Neural crest cell (in vitro differentiated cells): ENCODE measurements at places on chromosomes 11 and 22.

GRCh38 chr22:46557736-46558480 is 20.5 kb upstream of the CELSR1 start:
- no peaks in the 10 kb centered on the region for H3K4me1 ChIP-seq
- H3K27ac ChIP-seq, result no peak overlapping the region
- no peak for DNase-seq
- H3K36me3 ChIP-seq, result no peaks in the 10 kb centered on the region

- H3K27me3 ChIP-seq, result peaks cover 14% of the 10 kb centered on the region
- no peaks in the 10 kb centered on the region for H3K36me3 ChIP-seq
- DNase-seq, result no peak
- H3K27ac ChIP-seq, result peak overlapping the region; percentile 61
- H3K4me1 ChIP-seq, result peaks cover 23% of the 10 kb centered on the region
Measured at GRCh38 chr22:29201782-29202181, 3.9 kb upstream of the EMID1 start.

GRCh38 chr11:88603091-88603867 is 265.7 kb upstream of the CTSC start:
- DNase-seq, result no peak
- no peak overlapping the region for H3K27ac ChIP-seq
- H3K4me3 ChIP-seq, result no peak overlapping the region
- H3K4me1 ChIP-seq, result no peaks in the 10 kb centered on the region

DNA sequence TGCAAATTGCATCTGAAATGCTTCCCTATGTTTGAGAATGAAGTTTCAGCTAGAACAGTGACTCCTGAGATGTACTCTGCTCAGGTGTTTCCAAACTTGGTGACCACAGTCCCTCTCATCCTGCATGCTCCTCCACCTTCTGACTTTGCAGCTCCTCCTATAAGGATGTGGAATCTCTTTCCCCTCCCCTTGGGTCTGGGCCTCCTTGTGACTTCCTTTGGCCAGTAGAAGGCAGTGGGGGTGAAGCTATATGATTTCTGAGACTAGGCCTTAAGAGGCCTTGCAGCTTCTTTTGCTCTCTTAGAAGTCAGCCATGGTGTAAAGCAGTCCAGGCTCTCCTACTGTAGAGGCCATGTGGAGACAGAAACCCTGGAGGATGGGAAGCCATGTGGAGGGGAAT is 50.7 kb downstream of the CSF2RB start:
- no peak for DNase-seq
- H3K36me3 ChIP-seq, result no peaks in the 10 kb centered on the region
- H3K27me3 ChIP-seq, result peaks cover 36% of the 10 kb centered on the region
- no peak overlapping the region for H3K27ac ChIP-seq
- H3K4me1 ChIP-seq, result no peaks in the 10 kb centered on the region
- H3K4me3 ChIP-seq, result no peak overlapping the region

GRCh38 chr22:48228468-48228867 is 1466.0 kb downstream of the TBC1D22A start:
- no peaks in the 10 kb centered on the region for H3K4me1 ChIP-seq
- peaks cover 2% of the 10 kb centered on the region for H3K27me3 ChIP-seq
- no peak for DNase-seq
- H3K36me3 ChIP-seq, result peaks cover 4% of the 10 kb centered on the region

DNA sequence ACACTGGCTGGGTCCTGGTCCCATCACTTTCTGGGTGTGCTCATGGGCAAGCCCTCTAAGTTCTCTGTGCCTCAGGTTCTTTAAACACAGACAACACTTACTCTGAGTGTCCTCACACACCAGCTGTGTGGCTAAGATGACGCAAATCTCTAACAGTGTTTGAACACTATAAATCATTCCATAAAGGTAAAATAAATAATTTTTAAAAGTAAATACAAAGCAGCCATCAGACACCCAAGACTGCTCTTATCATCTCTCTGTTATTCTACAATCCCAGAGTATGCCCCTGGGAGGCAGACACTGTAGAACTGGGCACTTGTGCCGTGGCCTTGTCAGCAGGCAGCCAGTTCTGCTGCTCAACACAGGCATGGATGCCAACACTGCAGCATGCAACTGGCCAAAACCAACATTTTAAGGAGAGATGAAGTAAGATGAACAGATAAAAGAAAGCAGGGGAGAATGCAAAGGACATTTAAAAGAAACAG is 56.8 kb downstream of the RPL27A start:
- no peaks in the 10 kb centered on the region for H3K4me1 ChIP-seq
- H3K36me3 ChIP-seq, result peaks cover 2% of the 10 kb centered on the region
- no peaks in the 10 kb centered on the region for H3K27me3 ChIP-seq
- DNase-seq, result no peak

DNA sequence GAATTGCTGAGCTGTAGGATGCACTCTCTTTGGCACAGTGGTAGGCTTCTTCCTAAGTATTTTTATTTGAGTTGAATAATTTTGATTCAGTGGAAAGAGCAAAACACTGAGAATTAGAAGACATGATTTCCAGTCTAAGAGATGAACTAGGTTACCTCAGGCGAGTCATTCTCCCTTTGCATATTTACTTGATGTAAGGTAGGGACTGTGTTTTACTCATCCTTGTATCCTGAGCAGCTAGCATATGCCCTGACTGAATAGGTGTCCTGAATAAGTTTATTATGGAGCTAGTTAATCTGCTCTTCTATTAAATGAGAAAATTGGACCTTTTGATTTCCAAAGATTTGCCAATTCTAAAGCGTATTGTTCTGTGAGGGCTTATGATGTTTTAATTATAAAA is 50.7 kb downstream of the STIM1 start:
- no peaks in the 10 kb centered on the region for H3K27me3 ChIP-seq
- H3K36me3 ChIP-seq, result no peaks in the 10 kb centered on the region
- peaks cover 28% of the 10 kb centered on the region for H3K4me1 ChIP-seq
- no peak for DNase-seq
- no peak overlapping the region for H3K27ac ChIP-seq

DNA sequence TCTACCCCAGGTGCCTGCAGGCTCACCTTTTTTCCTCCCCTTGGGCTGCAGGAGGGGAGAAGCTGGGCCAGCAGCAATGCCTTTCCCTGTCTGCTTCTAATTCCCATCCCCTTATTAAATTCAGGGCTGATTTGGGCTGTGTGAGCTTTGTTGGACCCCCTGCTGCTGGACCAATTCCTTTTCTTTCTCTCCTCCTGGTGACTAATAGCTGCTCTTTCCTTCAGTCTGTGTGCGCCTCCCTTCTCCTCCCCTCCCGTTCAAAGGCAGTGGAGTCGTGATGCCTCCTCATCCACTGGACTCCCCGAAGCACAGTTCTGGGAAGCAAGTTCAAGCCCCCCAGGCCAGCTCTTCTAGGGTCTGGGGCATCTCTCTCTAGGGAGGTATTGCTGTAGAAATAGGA is 567.9 kb upstream of the CADM1 start:
- peaks cover 2% of the 10 kb centered on the region for H3K4me1 ChIP-seq
- H3K4me3 ChIP-seq, result no peak overlapping the region
- H3K27ac ChIP-seq, result no peak overlapping the region
- H3K36me3 ChIP-seq, result no peaks in the 10 kb centered on the region
- DNase-seq, result no peak
- H3K27me3 ChIP-seq, result peaks cover 10% of the 10 kb centered on the region

DNA sequence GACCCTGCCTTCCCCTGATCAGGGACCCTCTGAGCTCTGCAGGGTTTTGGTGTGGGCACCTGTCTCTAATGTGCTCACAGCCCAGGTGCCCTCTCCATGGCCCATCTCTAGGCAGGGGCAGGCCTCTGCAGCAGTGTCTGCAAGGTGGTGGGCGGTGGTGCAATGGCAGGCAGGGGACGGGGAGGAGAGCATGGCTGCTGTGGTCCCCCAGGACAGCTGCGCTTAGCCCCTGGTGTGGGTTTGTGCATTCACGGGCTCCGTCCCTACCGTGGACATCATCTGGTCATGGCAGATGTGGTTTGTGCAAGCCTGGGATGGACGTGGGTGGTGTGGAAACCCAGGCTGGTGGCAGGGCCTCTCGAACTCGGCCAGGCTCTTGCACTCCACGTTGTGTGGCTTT is 443.1 kb downstream of the TBC1D22A start:
- H3K27ac ChIP-seq, result no peak overlapping the region
- no peak overlapping the region for H3K4me3 ChIP-seq
- no peak for DNase-seq
- no peaks in the 10 kb centered on the region for H3K4me1 ChIP-seq
- H3K36me3 ChIP-seq, result no peaks in the 10 kb centered on the region

- H3K27ac ChIP-seq, result no peak overlapping the region
- no peak for DNase-seq
- no peaks in the 10 kb centered on the region for H3K36me3 ChIP-seq
- H3K27me3 ChIP-seq, result no peaks in the 10 kb centered on the region
- no peak overlapping the region for H3K4me3 ChIP-seq
Measured at GRCh38 chr11:62015615-62016014, 48.2 kb upstream of the FTH1 start.

GRCh38 chr11:97729546-97730272 is 1291.0 kb upstream of the CNTN5 start:
- H3K4me1 ChIP-seq, result no peaks in the 10 kb centered on the region
- H3K27ac ChIP-seq, result no peak overlapping the region
- H3K27me3 ChIP-seq, result no peaks in the 10 kb centered on the region
- no peaks in the 10 kb centered on the region for H3K36me3 ChIP-seq
- DNase-seq, result no peak

DNA sequence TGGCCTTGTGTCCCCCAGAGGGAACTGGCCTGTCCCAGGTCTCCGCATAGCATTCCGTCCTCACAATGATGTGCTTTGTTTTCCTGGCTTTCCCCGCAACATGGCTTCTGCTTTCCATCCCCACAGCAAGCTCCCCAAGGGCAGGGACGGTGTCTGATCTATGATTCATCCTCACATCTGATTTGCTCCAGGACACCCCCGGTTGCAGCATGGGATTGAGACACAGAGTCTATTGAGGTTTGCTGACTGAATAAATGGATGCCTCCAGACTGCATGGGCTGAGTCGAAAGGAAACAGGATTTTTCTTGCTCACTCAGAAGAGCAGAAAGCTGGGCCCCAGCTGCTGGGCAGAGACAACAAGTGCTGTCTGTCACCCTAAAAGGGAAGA is 40.2 kb downstream of the LMO1 start:
- peak overlapping the region; percentile 85 for H3K27ac ChIP-seq
- H3K4me1 ChIP-seq, result peaks cover 27% of the 10 kb centered on the region
- H3K36me3 ChIP-seq, result no peaks in the 10 kb centered on the region
- H3K27me3 ChIP-seq, result no peaks in the 10 kb centered on the region
- no peak overlapping the region for H3K4me3 ChIP-seq

GRCh38 chr11:103529181-103529684 is 420.0 kb downstream of the DYNC2H1 start:
- no peak overlapping the region for H3K27ac ChIP-seq
- no peak overlapping the region for H3K4me3 ChIP-seq
- no peaks in the 10 kb centered on the region for H3K36me3 ChIP-seq
- H3K27me3 ChIP-seq, result no peaks in the 10 kb centered on the region
- no peaks in the 10 kb centered on the region for H3K4me1 ChIP-seq

GRCh38 chr11:118785362-118785761 is 5.6 kb downstream of the DDX6 start:
- peaks cover 12% of the 10 kb centered on the region for H3K36me3 ChIP-seq
- H3K27ac ChIP-seq, result no peak overlapping the region
- peak overlapping the region; percentile 19 for H3K4me3 ChIP-seq
- peaks cover 25% of the 10 kb centered on the region for H3K4me1 ChIP-seq

GRCh38 chr11:61675826-61676225 is 4.4 kb upstream of the DAGLA start:
- no peaks in the 10 kb centered on the region for H3K36me3 ChIP-seq
- peak overlapping the region; percentile 25 for H3K4me3 ChIP-seq
- no peak overlapping the region for H3K27ac ChIP-seq
- no peak for DNase-seq

- H3K4me1 ChIP-seq, result peaks cover 4% of the 10 kb centered on the region
- no peaks in the 10 kb centered on the region for H3K27me3 ChIP-seq
- H3K4me3 ChIP-seq, result no peak overlapping the region
Measured at GRCh38 chr22:35645646-35646045, 2.6 kb upstream of the APOL6 start.

DNA sequence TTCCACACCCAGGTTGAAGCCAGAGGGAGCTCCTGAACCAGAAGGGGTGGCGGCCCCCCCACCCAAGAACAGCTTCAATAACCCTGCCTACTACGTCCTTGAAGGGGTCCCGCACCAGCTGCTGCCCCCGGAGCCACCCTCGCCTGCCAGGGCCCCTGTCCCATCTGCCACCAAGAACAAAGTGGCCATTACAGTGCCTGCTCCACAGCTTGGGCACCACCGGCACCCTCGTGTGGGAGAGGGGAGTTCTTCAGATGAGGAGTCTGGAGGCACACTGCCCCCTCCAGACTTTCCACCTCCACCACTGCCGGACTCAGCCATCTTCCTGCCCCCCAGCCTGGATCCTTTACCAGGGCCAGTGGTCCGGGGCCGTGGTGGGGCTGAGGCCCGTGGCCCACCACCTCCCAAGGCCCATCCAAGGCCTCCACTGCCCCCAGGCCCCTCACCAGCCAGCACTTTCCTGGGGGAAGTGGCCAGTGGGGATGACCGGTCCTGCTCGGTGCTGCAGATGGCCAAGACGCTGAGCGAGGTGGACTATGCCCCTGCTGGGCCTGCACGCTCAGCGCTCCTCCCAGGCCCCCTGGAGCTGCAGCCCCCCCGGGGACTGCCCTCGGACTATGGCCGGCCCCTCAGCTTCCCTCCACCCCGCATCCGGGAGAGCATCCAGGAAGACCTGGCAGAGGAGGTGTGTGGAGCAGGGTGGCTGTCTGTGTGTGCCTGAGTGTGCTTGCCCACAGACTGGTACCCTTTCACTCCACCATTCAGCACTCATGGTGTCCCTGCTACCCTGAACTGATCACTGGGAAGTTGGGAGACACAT is 6.7 kb downstream of the PHOX2A start:
- peaks cover 21% of the 10 kb centered on the region for H3K36me3 ChIP-seq
- peaks cover 21% of the 10 kb centered on the region for H3K4me1 ChIP-seq
- H3K27me3 ChIP-seq, result peaks cover 39% of the 10 kb centered on the region
- no peak overlapping the region for H3K27ac ChIP-seq
- peak overlapping the region; percentile 12 for H3K4me3 ChIP-seq

- no peaks in the 10 kb centered on the region for H3K36me3 ChIP-seq
- no peak for DNase-seq
- peaks cover 36% of the 10 kb centered on the region for H3K4me1 ChIP-seq
- peak overlapping the region; percentile 19 for H3K4me3 ChIP-seq
- H3K27me3 ChIP-seq, result no peaks in the 10 kb centered on the region
- peak overlapping the region; percentile 3 for H3K27ac ChIP-seq
Measured at GRCh38 chr22:38067761-38068360, 10.7 kb downstream of the PICK1 start.

- H3K27me3 ChIP-seq, result no peaks in the 10 kb centered on the region
- H3K27ac ChIP-seq, result no peak overlapping the region
- peaks cover 9% of the 10 kb centered on the region for H3K36me3 ChIP-seq
- no peak overlapping the region for H3K4me3 ChIP-seq
- peak; percentile 37 for DNase-seq
- peaks cover 5% of the 10 kb centered on the region for H3K4me1 ChIP-seq
Measured at GRCh38 chr11:108697872-108698473, 33.1 kb downstream of the DDX10 start.

DNA sequence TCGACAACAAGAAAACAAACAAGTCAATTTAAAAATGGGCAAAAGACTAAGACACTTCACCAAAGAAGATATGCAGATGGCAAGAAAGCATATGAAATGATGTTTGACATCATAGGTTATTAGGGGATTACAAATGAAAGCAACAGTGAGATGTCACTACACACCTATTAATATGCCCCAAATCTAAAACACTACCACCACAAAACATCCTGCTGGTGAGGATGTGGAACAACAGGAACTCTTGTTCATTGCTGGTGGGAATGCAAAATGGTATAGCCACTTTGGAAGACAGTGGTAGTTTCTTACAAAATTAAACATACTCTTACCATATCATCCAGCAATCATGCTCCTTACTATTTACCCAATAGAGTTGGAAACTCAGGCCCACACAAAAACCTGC is 29.0 kb downstream of the PRRG4 start:
- H3K4me1 ChIP-seq, result no peaks in the 10 kb centered on the region
- DNase-seq, result no peak
- H3K36me3 ChIP-seq, result no peaks in the 10 kb centered on the region
- H3K27ac ChIP-seq, result no peak overlapping the region
- no peak overlapping the region for H3K4me3 ChIP-seq
- peaks cover 25% of the 10 kb centered on the region for H3K27me3 ChIP-seq
